ENCODE measurements at places on chromosomes 12 and 14. TPM values are rescaled to one million over a fixed set of nuclear protein-coding genes. Genes with fewer than 3 reads are reported as not detected.

CCDC175 gene
- total RNA-seq: 0.16 TPM

TPPP2 gene
- total RNA-seq: not detected

DNA sequence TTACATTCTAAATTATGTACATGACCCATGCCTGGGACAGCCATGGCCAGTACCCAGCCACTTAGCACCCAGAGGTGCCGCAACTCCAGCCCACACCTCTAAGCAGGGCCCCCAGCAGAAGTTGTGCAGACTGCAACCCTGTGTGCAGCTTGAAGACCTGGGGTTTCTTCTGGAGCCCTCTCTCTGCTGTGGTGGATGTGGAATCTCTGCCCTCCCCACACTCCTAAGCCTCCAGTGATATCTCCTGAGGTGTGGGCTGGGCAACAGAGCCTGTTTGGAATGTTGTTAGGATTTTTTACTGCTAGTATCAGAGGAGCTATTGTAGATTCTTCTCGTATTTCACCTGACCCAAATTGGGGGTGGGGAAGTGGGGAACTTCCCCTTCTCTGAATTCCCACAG, 59.4 kb upstream of the TUNAR start:
- H3K4me3 ChIP-seq: no peak overlapping the region
- no peaks in the 10 kb centered on the region for H3K36me3 ChIP-seq
- H3K27me3 ChIP-seq: peaks cover 6% of the 10 kb centered on the region
- H3K4me1 ChIP-seq: peaks cover 37% of the 10 kb centered on the region

DNA sequence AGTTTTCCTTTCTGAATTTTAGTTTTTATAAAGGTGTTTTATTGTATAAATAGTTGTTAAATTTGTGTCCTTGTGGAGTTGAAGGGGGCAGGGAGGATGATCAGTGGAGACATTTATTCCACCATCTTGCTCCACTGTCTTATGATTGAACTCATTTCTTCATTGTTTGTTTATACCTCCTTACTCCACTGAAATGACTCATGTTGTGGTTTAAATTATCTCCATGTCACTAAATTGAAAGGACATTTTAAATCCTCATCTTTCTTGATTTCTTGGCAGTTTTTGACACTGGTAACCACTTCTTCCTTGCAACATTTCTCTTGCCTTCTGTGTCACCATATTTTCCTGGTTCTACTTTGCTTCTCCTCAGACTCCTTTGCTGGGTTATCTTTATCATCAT, 23.6 kb upstream of the FERMT2 start:
- no peaks in the 10 kb centered on the region for H3K4me1 ChIP-seq
- H3K36me3 ChIP-seq: no peaks in the 10 kb centered on the region
- H3K27ac ChIP-seq: no peak overlapping the region
- no peaks in the 10 kb centered on the region for H3K27me3 ChIP-seq
- H3K4me3 ChIP-seq: no peak overlapping the region

- H3K36me3 ChIP-seq: peaks cover 27% of the 10 kb centered on the region
- H3K4me1 ChIP-seq: peaks cover 10% of the 10 kb centered on the region
- no peak for DNase-seq
- H3K27me3 ChIP-seq: peaks cover 13% of the 10 kb centered on the region
- H3K27ac ChIP-seq: no peak overlapping the region
Observed at GRCh38 chr12:234891-235415, 21.0 kb upstream of the SLC6A12 start.

DNA sequence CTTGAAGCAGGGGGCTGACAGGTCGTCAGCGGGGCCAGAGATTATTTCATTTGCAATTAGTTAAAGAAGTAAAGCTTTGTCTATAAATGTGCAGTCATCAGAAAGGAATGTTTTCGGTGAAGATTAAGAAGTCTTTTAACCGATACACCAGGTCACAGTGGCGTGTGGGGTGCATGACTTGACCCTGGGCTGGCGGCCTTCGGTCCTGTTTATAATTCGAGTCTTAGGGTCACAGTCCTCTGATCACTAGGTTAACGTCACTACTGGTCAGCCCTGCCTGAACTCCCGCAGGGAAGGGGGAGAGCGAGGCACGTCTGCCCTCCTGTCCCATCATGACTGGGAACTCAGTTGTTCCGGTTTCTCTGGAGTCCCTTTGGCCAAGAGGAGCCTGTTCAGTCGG, 5.0 kb upstream of the C14orf180 start:
- H3K36me3 ChIP-seq: no peaks in the 10 kb centered on the region
- H3K27ac ChIP-seq: peak overlapping the region; percentile 76
- H3K4me1 ChIP-seq: no peaks in the 10 kb centered on the region
- H3K4me3 ChIP-seq: no peak overlapping the region
- no peaks in the 10 kb centered on the region for H3K27me3 ChIP-seq
- DNase-seq: no peak

- no peaks in the 10 kb centered on the region for H3K27me3 ChIP-seq
- H3K4me3 ChIP-seq: no peak overlapping the region
- H3K27ac ChIP-seq: no peak overlapping the region
- H3K36me3 ChIP-seq: no peaks in the 10 kb centered on the region
- H3K4me1 ChIP-seq: peaks cover 10% of the 10 kb centered on the region
Observed at GRCh38 chr12:9810671-9811070, 16.6 kb upstream of the KLRF1 start.

DNA sequence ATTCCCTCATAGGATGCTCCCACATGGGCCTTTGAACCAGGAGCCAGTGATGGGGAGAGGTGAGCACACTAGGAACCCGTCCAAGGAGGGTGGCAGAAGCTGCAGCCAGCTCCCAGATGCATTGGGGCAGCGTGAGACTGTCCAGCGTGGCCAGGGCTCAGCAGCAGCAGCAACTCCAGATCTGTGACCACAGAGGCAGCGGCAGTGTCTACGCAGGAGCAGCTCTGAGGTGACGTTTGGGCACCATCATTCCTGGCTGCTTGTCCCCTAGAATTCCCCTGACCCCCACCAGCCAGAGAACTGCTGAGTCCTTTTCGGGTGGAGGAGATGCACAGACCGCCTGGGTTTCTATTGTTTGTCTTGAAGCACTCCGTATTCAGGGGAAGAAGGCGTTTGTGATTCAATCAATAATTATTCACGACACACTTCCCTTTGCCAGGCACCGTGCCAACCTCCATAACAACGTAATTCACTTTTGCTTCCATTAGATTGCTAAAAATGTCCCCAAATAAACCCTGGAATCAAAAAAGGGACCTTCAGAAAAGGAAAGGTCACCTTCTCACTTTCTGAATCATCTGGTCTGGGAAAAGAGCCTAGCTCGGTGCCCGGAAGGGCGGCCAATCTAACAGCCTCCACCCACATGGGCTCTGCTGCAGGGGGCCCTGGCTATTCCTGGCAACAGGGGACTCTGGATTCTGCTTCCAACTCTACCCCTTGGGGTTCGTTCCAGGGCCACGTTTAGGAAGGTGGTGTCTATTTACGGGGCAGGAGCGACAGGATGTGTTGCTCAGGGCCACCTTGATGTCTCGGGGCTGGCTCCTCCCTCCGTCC, 11.4 kb upstream of the BDKRB2 start:
- no peaks in the 10 kb centered on the region for H3K36me3 ChIP-seq
- no peak overlapping the region for H3K27ac ChIP-seq
- no peak overlapping the region for H3K4me3 ChIP-seq

NRDE2 gene
- total RNA-seq: 13.5 TPM

RAD9B gene
- total RNA-seq: 0.09 TPM

GRCh38 chr14:61860294-61860918, 98.2 kb downstream of the SNAPC1 start:
- no peak overlapping the region for H3K4me3 ChIP-seq
- no peaks in the 10 kb centered on the region for H3K36me3 ChIP-seq
- H3K27ac ChIP-seq: no peak overlapping the region

- peaks cover 13% of the 10 kb centered on the region for H3K4me1 ChIP-seq
- no peak for DNase-seq
- H3K27me3 ChIP-seq: no peaks in the 10 kb centered on the region
- H3K27ac ChIP-seq: no peak overlapping the region
Observed at GRCh38 chr12:19647806-19648556, 208.7 kb downstream of the AEBP2 start.

GRCh38 chr14:60515511-60516289, 6.8 kb downstream of the SIX6 start:
- H3K27me3 ChIP-seq: peaks cover 88% of the 10 kb centered on the region
- H3K27ac ChIP-seq: no peak overlapping the region
- H3K4me3 ChIP-seq: peak overlapping the region; percentile 70
- H3K36me3 ChIP-seq: no peaks in the 10 kb centered on the region
- peak; percentile 63 for DNase-seq
- peaks cover 45% of the 10 kb centered on the region for H3K4me1 ChIP-seq

- peaks cover 6% of the 10 kb centered on the region for H3K27me3 ChIP-seq
- no peak overlapping the region for H3K27ac ChIP-seq
- 0 out of 2 replicates have a peak, but pooled peaks cover 3% of the 10 kb centered on the region for H3K36me3 ChIP-seq
- H3K4me3 ChIP-seq: no peak overlapping the region
- no peak for DNase-seq
Observed at GRCh38 chr12:52056801-52057637, 5.8 kb downstream of the NR4A1 start.

TMEM63C gene
- total RNA-seq: 8.8 TPM

DNA sequence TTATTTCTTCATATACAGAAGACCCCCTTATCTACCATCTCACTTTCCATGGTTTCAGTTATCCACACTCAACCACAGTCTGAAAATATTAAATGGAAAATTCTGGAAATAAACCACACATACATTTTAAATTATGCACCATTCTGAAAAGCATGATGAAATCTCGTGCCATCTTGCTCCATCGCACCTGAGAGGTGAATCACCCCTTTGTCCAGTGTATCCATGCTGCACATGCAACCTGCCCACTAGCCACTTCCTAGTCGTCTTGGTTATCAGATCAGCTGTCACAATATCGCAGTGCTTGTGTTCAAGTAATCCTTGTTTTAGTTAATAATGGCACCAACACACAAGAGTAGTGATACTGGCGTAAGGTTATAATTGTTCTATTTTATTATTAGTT, 145.7 kb downstream of the C12orf42 start:
- H3K27ac ChIP-seq: no peak overlapping the region
- H3K4me1 ChIP-seq: 0 out of 2 replicates have a peak, but pooled peaks cover 3% of the 10 kb centered on the region
- H3K36me3 ChIP-seq: no peaks in the 10 kb centered on the region
- H3K4me3 ChIP-seq: no peak overlapping the region
- no peak for DNase-seq
- no peaks in the 10 kb centered on the region for H3K27me3 ChIP-seq

DNA sequence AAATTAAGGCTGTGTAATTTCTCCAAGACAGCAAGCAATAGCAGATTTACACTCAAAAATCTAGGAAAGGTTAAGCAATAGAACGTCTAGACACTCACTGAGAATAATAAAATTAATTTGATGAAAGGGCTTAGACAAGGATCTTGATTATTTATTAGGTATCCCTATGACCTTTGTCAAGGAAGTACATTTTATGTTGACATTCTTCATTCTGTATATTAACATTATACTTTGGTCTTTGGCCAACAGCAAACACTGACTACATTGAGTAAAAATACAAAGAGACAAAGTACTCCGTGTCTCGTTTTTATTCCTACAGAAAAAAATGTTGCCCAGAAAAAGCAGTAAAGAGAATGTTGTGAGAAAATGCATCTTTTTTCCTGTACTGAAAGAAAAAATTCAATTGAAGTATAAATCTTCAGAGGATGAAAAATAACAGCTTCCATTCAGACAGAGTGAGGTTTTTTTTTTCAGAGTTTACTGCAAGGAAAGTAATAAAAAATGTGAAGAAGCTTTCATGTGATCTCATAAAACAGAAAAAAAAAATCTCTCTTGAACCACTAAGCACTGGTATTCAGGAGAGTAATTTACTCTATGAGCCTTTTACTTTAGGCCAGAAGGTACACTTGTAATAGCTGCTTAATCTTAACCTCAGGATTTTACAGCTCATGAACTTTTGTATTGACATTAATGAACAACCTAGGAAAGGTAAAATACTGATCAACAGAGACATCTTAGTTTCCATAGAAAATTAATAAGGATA, 605.0 kb downstream of the FSCB start:
- H3K36me3 ChIP-seq: no peaks in the 10 kb centered on the region
- DNase-seq: no peak
- no peak overlapping the region for H3K27ac ChIP-seq
- peaks cover 7% of the 10 kb centered on the region for H3K4me1 ChIP-seq

GRCh38 chr12:124457287-124458219, 109.9 kb downstream of the NCOR2 start:
- no peak for DNase-seq
- H3K36me3 ChIP-seq: peaks cover 22% of the 10 kb centered on the region
- peaks cover 13% of the 10 kb centered on the region for H3K4me1 ChIP-seq
- H3K27me3 ChIP-seq: no peaks in the 10 kb centered on the region
- no peak overlapping the region for H3K4me3 ChIP-seq

DNA sequence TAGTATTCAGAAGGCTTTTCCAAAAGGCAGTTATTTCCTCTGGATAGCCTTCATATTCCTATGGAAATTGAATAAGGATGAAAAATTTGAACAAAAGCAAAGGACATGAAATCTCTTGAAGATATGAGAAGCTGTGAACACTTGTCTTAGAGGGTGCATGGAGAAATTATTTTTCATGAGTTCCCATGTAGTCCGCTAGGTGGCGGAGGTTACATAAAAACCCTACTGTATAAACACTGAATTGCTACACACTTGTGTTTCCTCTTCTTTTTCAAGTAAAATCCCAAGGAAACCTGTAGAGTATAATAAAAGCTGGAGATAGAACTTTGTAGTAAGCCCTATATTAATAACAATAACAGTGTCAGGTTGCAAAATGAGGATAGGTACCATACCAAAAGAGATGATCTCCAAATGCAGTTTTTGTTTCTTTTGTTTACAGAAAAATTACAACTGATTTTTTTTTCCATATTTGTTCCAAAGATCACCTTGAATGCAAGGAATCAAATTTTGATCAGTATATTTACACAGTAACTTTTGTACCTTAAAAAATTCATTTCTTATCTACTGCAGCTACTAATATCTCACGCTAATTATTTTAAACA, 37.8 kb upstream of the OR4E1 start:
- no peak for DNase-seq
- peaks cover 16% of the 10 kb centered on the region for H3K27me3 ChIP-seq
- no peak overlapping the region for H3K27ac ChIP-seq
- no peak overlapping the region for H3K4me3 ChIP-seq
- no peaks in the 10 kb centered on the region for H3K4me1 ChIP-seq

- no peaks in the 10 kb centered on the region for H3K27me3 ChIP-seq
- no peak overlapping the region for H3K27ac ChIP-seq
- H3K36me3 ChIP-seq: peaks cover 18% of the 10 kb centered on the region
- no peak overlapping the region for H3K4me3 ChIP-seq
- H3K4me1 ChIP-seq: peaks cover 31% of the 10 kb centered on the region
- no peak for DNase-seq
Observed at GRCh38 chr12:93085383-93086287, 156.5 kb upstream of the EEA1 start.

CLEC1A gene
- not detected for total RNA-seq

DNA sequence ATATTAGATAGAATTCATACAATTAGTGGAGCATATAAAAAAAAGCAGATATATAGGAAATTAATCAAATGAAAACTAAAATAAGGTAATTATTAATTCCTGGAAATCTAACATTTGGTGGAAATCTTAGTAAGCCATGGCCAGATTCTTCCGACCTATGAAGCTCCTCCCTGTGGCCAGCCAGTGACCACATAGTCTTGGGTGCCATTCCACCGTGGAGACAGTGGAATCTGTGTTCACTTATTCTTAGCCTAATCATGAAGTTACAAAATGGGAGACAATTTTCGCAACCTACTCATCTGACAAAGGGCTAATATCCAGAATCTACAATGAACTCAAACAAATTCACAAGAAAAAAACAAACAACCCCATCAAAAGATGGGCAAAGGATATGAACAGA, 241.9 kb upstream of the FLRT2 start:
- H3K27me3 ChIP-seq: no peaks in the 10 kb centered on the region
- no peak overlapping the region for H3K4me3 ChIP-seq

- no peak overlapping the region for H3K4me3 ChIP-seq
- peaks cover 9% of the 10 kb centered on the region for H3K27me3 ChIP-seq
Observed at GRCh38 chr14:103892247-103892646, 36.0 kb upstream of the TDRD9 start.

- DNase-seq: peak; percentile 35
- peak overlapping the region; percentile 68 for H3K4me3 ChIP-seq
- peaks cover 82% of the 10 kb centered on the region for H3K27me3 ChIP-seq
Observed at GRCh38 chr12:3493043-3493858, 2.2 kb downstream of the PRMT8 start.

Measured in WTC11 (cell line).